ENCODE measurements at places on chromosomes 2 and 18. TPM values are rescaled to one million over a fixed set of nuclear protein-coding genes. Genes with fewer than 3 reads are reported as not detected.

The ZNF236 gene
- 23.4 TPM for total RNA-seq

DNA sequence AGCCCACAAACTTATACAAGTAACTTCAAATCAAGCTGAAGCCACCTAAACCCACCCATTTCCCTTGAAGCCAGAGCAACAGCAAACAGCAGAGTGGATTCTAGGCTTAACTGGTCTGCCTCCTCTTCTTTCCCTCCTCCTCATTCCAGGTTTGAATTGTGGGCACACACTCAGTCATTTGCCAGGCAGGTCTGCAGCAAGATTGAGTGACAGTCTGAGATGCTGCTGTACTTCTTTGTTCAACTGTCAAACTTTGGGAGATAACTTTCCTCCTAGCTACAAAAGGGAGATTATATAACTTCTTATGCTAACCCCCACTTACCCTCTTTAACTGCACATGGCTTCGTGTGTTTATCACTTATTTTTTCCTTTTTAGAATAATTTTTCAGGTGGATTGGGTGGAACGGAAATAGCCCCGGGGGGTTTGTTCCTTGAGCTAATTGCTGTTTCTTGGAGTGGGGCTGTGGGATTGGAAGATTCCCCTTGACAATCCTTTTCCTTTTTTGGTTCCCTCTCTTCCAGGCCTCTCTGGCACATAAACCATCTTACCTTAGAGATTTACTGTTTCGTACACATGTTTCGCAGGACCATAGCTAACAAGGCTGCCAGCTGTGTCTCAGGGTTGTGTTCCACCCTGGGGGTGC, 55.0 kb downstream of the RNF144A start:
- DNase-seq = no peak

- peak; percentile 46 for DNase-seq
These were observed 248.9 kb downstream of the TDRD15 start for GRCh38 chr2:21372654-21373053.

GRCh38 chr2:174553811-174554493, 43.7 kb downstream of the WIPF1 start:
- DNase-seq = no peak

The REG1B gene
- not detected for total RNA-seq

GRCh38 chr2:2809771-2810170, 478.7 kb upstream of the MYT1L start:
- no peak for DNase-seq

- no peak for DNase-seq
These were observed 1.7 kb downstream of the UGGT1 start for GRCh38 chr2:128092656-128093055.

The ALLC gene
- not detected for total RNA-seq

The IL1R2 gene
- total RNA-seq = not detected

GRCh38 chr2:203734276-203734983, 28.0 kb downstream of the CD28 start:
- no peak for DNase-seq

DNA sequence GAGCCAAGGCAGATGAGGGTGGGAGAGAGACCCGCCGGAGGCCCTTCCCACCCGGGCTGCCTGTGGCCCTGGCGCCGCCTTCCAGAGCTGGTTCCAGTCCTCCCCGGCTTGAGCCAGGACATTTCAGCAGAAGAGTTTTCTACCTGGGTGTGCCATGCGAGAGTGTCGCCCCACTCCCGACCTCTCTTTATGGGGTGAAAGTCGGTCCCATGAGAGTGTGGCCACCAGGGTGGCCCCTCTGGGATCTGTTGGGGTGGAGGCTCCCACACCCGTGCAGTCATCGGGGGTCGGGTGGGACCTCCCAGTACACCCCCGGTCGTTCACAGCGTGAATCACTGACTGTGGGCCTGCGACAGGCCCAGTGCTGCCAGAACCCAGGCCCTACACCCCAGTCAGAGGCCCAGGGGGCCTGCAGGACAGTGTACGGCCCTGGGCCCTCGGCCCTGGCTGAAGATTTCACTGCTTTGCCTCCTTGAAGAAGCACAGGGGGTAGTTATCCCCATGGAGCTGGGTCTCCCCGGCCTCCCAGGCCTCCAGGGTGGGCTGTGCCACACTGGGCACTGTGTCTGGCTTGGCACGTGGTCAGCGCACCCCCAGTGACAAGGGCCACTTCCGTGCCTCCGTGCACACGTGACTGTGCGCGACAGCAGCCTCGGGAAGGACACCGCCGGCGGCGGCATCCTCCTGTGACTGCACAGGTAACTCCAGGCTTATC, 5.9 kb downstream of the NFATC1 start:
- DNase-seq = no peak

GRCh38 chr2:66596256-66596655, 161.3 kb downstream of the MEIS1 start:
- no peak for DNase-seq

- DNase-seq = peak; percentile 66
These were observed 14.9 kb upstream of the SNED1 start for GRCh38 chr2:240983361-240983995.

GRCh38 chr2:208820014-208820688, 413.6 kb downstream of the PTH2R start:
- peak; percentile 33 for DNase-seq

GRCh38 chr2:200003444-200003843, 48.1 kb downstream of the MAIP1 start:
- peak; percentile 11 for DNase-seq

- peak; percentile 28 for DNase-seq
These were observed 31.9 kb downstream of the C1QL2 start for GRCh38 chr2:119126650-119127049.

The MALT1 gene
- 23.0 TPM for total RNA-seq

DNA sequence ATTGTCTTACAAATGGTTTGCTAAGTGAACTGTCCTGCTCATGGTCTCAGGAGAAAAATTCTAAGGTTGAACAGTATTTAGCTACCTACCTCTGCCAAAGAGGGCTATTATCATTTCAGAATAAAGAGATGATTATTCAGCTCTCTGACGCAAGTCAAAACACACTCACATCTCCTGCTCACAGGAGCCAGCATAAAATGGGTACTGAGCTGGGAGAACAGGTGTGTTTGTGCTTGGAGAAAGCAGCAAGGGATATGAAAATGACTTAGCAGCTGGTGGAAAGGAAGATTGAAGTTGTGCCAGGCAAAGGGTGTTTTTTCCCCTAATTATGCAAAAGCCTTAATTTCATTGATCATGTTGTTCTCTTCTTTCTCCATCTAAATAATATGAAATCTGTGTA, 47.3 kb upstream of the TANK start:
- no peak for DNase-seq

- DNase-seq = no peak
These were observed 128.0 kb upstream of the MSH6 start for GRCh38 chr2:47654790-47655562.

- peak; percentile 18 for DNase-seq
These were observed 809.0 kb upstream of the FAM98A start for GRCh38 chr2:34408100-34408499.

GRCh38 chr2:101386599-101387150, 628 bp downstream of the CREG2 start:
- DNase-seq = no peak

The ANKRD62 gene
- total RNA-seq = not detected

The IL36A gene
- not detected for total RNA-seq

DNA sequence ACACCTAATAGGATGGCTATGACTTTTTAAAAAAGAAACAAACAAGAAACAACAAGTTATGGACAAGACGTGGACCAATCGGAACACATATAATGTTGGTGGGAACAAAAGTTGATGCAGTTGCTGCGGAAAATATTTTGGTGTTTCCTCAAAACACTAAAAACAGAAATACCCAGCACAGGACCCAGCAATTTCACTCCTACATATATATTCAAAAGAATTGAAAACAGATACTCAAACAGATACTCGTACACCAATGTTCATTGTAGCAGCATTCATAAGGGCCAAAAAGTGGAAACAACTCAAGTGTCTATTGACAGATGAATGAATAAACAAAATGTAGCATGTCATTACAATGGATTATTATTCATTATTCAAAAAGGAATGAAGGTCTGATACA, 12.1 kb downstream of the CCDC141 start:
- DNase-seq = no peak

DNA sequence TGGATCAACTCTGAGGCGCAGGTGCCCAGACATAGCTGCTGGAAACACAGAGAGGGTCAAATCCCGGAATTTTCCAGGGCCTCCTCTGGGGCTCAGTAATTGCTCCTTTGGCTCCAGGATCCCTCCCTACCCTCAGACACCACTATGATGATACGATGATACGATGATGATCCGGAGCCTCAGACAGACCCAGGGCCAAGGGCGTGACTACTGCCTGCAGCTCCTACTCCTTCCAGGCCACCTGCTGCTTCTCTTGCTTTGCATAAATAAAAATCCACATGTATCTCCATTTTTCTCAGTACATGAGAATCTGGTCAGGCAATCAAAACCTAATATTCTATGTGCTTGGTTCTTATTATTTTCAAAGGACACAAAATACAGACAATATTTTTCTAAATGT, 33.7 kb downstream of the MRPL35 start:
- DNase-seq = no peak

The MROH2A gene
- 0.92 TPM for total RNA-seq

The AKAIN1 gene
- total RNA-seq = not detected

The ALK gene
- 14.7 TPM for total RNA-seq

- DNase-seq = no peak
These were observed 630.5 kb downstream of the CBLN2 start for GRCh38 chr18:71913641-71914040.

GRCh38 chr2:181367906-181368435, 89.2 kb upstream of the ITGA4 start:
- DNase-seq = no peak

DNA sequence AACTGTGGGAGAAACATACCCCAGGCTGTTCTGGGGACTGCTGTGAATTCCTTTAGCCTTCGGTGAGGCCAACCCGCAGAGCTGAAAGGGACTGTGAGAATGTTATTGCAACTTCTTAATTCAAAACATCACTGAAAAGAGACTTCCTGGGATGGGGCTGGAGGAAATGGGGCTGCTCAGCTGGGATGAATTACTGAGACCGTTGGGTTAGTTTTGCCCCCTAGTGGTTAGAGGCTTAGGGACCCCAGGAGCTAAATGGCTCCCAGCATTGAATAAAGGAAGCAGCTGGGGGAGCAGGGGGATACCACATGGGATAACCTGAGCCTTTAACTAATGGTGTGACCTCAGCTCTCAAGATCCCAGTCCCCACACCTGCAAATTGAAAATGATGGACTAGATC, 941.1 kb upstream of the FANCL start:
- DNase-seq = peak; percentile 66

DNA sequence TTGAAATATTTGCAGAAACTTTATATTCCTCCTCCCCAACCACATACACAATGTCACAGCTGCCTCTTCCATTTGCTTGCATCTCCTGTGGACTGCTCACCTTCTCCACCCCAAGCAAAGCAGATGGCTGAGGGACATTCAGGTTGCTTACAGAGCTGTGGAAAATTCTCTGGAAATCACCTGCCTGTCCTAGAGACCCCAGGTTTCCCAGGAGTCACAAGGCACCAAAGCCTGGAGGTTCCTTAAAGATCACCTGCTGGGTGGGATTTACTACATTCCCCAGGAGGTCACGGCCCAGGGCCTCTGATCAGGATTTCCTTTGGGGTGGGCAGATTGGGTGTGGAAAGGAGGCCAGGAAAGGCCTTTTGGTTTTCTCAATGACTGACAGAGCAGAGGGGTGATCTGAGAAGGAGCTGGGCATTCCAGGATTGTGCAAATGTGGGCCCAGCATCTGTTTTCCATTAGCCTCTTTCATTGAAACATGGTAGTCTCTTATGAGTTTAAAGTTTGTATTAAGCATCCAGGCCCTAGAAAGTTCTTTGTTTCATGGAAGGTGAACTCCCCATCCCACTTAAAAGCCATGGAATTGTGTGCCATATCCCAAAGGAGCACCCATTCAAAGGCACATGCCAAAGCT, 410.7 kb upstream of the TNP1 start:
- no peak for DNase-seq

GRCh38 chr2:178271629-178272333, 77.5 kb downstream of the OSBPL6 start:
- DNase-seq = no peak

DNA sequence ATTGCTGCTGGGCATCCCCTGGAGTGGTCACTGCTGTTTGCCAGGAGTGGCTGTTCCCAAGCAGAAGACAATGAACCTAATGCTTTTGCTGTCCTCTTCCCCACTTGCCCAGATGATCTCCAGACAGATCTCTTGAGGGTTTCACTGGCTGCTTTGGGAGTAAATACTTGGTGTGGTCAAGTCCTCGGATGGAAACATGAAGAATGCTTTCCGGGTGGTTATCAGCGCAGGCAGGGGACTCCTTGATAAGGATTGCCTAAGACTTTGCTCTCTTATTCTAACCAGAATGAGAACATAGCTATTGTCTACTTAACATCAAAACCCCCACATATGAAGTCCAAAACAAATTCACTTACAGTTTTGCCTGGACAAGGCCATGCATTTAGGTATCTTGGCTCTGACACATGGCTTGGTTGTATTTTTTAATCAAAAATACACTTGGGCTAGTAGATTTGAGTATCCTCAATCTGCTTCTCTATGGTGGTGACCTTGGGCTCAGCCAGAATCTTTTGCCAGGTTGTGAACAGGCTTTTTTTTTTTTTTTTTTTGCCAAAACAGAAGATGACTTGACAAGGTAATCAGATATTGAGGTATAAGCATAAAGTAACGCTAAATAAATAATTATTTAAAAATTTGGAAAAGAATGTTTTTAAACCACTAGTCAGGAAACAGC, 34.8 kb upstream of the MYO3B start:
- no peak for DNase-seq

- no peak for DNase-seq
These were observed 536.7 kb downstream of the RIT2 start for GRCh38 chr18:42578792-42579191.

GRCh38 chr2:169027234-169027633, 3.9 kb downstream of the ABCB11 start:
- DNase-seq = no peak

GRCh38 chr2:85997017-85997970, 108.4 kb downstream of the POLR1A start:
- DNase-seq = no peak

The UPP2 gene
- total RNA-seq = not detected

DNA sequence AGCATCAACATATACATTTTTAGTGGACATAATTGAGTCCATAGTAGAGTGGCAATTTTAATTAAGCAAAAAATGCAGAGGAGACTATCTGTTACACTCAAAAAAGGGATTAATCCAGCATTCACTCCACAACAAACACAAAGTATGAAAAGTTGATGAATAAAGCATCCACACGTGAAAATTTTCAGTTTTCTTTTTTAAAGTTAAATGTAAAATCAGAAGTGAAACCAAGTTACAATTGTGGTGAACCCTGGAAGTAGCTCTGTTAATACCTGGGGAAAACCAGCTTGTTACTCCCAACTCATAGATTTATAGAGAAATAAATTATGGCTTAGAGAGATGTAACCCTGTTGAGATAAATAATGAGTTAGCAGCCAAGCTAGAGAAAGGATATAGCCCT, 807.8 kb downstream of the TRIB2 start:
- DNase-seq = no peak
